ENCODE measurements at places on chromosomes 4 and X.

DNA sequence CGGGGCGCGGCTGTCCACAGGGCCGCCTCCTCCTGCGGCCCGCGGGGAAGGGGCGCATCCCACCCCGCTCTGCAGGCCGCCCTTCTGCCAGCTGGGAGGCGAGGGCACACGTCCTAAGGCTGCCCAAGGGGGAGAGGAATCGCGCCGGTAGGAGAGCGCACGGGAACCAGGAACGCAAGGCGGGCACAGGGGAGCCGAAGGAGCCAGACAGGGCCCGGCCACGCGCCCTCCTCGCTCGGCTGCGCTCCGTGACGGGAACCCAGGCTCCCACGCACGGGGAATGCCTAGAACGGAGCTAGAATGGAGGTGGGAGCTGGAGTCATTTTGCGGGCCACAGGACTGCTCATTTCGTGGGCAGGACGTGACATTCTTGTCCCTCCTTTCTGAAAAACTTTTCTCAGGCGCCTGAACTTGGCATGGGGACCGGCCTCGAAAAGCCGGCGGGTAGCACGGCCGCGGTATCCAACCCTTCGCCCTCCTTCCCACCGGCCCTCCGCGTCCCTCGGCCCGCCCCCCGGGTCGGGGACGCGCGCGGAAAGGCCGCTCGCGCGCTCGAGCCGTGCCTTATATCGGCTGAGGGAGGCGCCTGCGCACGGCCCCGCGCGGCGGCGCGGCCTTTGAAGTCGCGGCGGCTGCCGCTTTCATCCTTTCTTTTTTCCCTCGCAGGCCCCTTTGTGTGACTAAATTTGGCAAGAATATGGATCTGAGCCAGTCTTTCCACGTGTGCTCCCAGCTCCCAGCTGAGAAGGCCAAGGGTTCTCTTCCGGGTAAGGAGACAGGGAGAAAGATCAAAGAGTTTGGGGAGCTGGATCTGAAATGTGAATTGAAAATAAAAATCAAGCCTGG, 4.2 kb upstream of the LEF1 start:
- DNase-seq: peak; percentile 74

DNA sequence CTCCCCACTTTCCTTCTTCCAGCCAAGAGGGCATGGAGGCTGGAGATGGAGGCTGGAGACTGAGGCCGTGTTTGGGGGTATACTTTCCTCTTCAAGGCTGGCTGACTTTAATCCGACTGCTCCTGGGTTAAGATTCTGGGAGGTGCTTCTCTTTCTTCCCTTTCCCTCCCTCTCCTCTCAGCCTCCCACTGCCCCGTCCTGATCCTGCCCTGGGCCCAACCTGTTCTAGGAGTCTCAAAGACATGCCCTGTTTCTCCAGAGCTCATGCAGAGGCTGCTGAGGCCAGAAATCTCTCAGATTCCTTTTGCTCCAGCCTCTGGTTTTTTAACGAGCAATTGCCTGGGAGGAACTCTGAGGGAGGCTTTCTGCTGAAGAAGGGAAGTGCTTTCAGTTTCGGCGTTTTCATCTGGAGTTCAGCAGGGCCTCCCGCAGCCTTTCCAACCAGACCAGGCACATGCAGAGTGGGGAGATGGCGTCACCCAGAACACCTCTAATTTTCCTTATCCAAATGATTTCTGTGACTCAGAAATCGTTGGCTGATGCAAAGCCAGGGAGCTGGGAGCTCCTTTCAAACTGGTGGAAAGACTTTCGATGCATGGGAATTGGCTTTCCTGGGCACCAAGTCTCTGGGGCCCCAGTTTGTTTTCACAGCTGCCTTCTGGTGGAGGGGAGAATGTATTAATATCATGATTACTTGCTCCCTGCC, 34.5 kb upstream of the FAM9C start:
- DNase-seq: no peak

DNA sequence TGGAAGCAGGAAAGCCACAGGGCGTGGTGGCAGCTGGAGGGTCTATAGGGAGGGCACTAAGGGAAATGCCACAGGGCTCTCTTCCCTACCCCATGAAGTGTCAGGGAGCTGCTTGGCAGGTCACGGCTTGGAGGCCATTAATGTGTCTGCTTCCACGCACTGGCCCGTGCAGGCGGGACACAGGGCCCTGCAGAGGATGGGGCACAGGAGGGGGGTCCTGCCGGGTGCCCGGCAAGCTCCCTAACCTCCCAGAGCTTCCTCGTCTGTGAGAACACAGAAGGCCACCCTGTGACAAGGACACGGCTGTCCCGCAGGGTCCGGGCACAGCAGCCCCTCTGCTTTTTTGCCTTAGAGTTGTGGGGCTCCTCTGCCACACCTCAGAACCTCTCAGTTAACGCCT, 25.5 kb downstream of the FAM53A start:
- DNase-seq: no peak

DNA sequence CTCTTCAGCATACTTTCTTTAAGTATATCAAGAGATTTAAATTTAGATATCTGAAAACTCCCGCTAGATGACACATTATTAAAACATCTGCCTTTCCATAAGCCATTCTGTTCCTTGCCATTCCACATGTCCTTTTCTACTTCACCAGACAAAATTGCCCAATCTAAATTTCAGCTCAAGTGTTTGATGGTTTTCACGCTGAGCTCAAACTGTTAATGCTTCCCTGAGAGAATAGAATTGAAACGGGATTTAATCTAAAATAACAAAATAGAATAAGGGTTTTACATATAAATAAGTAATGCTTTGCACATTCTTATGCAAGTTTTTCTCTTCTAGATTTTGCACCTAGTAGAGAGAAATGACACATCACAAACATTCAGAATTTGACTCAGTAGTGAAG, 764.5 kb upstream of the TENM3 start:
- DNase-seq: no peak

- DNase-seq: peak; percentile 18
Measured at GRCh38 chrX:150697641-150698040, 4.4 kb downstream of the MTMR1 start.

DNA sequence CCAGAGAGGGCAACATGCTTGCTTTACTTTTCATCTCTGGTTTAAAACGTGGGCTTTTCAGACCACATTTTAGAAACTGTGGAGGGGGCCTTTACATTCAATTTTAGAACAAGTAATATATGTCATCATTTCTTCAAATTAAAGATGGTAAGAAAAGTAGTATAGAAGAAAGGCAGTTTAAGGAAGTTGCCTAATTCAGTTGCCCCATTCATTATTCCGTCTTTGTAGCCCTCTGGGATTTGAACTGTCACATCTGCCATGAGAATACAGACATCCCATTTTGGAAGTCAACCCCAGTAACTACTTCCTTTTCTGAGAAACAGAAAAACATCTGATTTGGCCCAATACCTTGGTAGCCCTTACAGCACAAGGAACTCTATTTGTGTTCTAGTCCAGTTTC, 61.2 kb downstream of the PASD1 start:
- DNase-seq: no peak

DNA sequence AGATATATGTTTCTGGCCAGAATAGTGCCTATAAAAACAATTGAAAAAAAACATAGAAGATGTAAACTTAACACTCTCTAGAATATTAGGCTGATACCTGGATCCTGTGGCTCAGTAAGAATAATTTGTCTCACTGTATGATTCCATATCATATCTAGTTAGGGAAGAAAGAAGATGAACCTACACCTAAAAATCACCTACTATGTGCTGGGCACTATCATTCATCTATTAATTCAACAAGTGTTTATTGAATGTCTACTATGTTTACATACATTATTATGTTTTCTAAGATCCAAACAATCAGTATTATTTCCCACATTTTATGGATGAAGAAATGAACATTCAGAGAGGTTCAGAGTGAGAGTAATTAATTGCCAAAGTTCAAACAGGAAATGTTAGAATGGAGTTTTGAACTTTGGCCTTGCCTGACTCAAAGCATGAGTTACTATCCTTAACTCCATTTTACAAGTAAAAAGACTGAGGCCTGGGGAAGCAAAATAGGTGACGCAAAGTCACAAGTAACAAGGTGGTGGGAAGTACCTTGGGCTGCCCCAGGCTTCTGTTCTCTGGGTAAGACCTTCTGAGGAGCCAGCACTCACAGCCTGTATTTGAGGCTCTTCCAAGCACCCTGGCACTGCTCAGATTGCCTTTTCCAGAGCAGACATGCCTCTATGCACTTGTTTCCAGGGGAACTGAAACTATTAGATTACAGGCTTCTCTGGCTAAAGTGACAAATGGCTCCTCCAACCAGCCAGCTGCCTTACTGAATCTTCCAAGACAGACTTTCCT, 111.1 kb upstream of the ACSL4 start:
- DNase-seq: no peak

DNA sequence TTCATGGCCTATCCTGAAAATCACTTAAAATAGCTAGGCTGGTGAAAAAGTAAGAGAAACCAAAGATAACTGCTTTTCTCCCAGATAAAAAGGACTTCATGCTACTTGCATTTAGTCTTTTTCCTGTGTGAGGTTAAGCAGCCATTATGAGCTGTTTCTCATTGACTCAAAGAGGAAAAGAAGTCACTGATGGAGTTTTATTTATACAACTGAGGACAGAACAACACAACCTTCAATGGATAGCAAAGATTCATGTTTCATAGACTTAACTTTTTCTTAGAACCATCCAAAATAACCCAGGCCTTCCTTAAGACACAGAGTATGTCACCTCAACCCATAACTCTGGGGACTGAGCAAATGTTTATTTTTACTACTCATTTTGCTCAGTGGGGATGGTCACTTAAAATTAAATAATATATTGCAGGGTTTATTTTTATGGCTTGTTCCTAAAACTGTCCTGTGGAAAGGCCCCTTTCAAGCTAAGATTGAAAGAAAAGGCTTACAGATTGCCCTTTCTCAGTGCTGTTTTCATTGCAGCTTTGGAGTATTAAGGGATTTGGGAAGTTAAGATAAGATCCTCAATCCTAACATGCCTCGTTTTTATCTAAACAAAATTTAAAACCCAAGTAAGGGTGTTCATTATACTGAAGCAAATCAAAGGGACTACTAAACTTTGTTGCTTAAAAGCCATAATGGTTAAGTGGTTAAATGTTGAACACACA, 252.6 kb upstream of the MAD2L1 start:
- no peak for DNase-seq

DNA sequence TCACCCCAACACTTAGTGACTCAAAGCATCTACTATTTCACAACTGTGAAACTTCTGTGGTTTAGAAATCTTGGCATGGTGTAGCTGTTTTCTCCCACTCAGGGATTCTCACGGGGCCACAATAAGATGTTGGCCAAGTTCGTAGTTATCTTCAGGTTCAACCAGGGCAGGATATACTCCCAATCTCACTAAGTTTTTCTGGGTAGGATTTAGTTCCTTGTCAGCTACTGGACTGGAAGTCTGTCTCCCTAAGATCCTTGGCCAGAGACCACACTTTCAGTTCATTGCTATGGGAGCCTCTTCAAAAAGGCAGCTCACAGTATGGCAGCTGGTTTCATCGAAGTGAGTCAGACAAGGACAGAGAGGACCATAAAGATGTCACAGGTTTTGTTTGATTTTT, 111.7 kb upstream of the PDHA2 start:
- DNase-seq: no peak

- no peak for DNase-seq
Measured at GRCh38 chr4:101136373-101137370, 210.7 kb downstream of the PPP3CA start.

- no peak for DNase-seq
Measured at GRCh38 chr4:38530486-38530885, 133.5 kb upstream of the KLF3 start.

GRCh38 chr4:122150931-122151330, 1.2 kb upstream of the BLTP1 start:
- DNase-seq: no peak

- no peak for DNase-seq
Measured at GRCh38 chr4:107629318-107629717, 90.7 kb downstream of the PAPSS1 start.

DNA sequence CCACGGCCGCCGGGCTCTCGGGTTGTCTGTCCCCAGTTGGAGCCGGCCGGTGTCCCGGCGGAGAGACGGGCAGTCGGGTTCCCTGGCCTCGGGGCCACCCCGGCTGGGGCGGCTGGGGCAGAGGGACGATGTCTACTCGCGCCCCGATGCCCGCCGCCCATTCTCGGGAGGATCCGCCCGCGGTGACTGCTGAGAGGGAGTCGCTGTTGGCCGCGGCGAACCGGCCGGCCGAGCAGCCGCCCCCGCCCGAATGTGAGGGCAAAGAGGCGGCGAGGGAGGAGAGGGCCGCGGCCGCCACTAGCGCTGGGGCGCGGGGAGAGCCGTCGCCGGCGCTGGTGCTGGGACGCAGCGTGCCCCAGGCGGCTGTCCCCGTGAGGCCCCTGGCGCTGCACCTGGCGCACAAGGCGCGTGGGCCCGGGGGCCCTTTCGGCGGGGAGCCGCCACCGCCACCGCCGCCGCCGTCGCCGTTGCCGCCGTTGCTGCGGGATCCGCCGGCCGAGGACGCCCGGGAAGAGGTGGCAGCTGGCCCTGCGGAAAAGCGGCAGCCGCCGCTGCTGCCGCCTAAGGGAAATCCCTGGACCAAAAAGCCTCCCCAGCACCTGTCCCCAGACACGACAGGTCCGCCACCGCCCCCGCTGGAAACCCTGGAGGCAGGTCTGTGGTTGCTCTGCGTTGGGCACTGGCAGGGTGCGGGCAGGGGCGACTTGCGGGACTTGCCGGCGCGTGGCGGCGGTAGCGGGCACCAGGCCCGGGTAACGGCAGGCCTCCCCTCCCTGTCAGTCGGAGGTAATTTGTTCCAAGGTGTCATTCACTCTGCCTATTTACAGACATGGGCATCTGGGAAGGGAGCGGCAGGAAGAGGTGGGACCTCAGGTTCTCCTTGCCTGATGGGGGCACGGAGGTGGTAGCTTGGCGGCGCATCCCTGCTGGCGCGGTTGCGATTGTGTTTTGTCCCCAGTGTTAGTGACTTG, 739 bp downstream of the LARP1B start:
- DNase-seq: peak; percentile 75

DNA sequence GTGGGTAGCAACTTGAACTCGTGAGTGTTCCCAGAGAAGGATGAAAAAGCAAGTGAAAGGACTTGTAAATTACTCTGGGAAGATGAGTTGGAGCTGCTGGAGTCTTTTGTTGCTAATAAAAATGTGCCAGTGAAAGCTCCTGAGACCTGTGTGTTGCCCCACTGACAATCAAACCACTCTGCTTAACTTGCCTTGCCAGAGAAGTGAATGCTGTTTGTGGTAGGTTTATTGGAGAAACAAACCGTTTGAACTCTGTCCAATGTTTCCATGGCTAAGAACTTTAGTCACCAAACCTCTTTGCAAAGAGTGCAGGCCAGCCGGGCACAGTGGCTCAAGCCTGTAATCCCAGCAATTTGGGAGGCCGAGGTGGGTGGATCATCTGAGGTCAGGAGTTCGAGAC, 586.9 kb downstream of the PCDH7 start:
- DNase-seq: no peak

- no peak for DNase-seq
Measured at GRCh38 chrX:7117587-7117986, 29.9 kb upstream of the STS start.

DNA sequence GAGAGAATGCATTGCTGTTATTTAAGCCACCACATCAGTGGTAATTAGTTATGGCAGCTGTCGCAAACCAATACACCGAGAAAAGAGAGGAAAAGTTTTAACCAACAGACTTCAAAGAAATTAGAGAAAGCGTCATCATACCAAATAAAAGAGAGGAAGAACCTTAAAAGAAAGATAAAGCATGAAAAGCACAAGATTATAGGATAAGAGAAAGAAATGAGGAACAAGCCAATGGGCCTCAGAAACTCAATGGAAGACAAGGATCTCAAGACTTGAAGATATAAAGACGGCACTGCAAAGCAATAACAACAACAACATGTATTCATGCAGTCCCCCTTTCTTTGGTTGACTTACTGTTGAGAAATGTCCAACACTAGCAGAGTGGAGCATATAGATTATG, 22.8 kb upstream of the ASMTL start:
- DNase-seq: no peak
